ENCODE measurements at places on chromosomes 6 and 20.

DNA sequence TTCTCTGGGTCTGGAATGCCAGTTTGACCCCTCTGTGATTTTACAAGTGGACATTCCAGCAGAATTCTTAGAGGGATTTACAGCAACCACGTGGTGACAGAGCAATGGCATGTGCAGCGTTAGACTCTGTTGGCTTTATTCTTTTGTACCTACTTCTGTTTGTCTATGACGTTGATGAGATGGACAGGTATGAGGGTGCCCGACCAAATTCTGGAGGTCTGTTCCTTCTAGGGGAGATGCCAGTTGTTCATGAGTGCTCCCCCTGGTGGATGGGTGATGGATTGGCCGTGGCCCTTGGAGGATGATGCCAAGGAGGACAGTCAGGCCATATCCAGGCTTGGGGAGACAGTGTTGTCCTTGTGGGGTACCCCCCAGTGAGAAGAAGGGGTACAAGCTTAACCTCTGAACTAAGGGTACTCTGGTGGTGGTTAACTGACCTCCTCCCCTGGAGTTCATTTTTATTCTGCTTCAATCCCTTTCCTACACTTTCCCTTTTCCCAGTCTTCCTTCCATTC lies 198.6 kb downstream of the DTNBP1 start:
- peak; percentile 67 for DNase-seq

GRCh38 chr6:24995270-24995669 lies 59.5 kb upstream of the RIPOR2 start:
- no peak for DNase-seq

- DNase-seq, result peak; percentile 43
These were observed 5.2 kb upstream of the BPIFA2 start for GRCh38 chr20:33162753-33163152.

- no peak for DNase-seq
These were observed 4.4 kb downstream of the PNRC1 start for GRCh38 chr6:89084954-89085353.

- DNase-seq, result no peak
These were observed 4.5 kb downstream of the CCDC170 start for GRCh38 chr6:151498327-151498726.

- no peak for DNase-seq
These were observed 4.6 kb upstream of the IER3 start for GRCh38 chr6:30748851-30749540.

- DNase-seq, result no peak
These were observed 82.2 kb downstream of the FHL5 start for GRCh38 chr6:96645106-96645505.

DNA sequence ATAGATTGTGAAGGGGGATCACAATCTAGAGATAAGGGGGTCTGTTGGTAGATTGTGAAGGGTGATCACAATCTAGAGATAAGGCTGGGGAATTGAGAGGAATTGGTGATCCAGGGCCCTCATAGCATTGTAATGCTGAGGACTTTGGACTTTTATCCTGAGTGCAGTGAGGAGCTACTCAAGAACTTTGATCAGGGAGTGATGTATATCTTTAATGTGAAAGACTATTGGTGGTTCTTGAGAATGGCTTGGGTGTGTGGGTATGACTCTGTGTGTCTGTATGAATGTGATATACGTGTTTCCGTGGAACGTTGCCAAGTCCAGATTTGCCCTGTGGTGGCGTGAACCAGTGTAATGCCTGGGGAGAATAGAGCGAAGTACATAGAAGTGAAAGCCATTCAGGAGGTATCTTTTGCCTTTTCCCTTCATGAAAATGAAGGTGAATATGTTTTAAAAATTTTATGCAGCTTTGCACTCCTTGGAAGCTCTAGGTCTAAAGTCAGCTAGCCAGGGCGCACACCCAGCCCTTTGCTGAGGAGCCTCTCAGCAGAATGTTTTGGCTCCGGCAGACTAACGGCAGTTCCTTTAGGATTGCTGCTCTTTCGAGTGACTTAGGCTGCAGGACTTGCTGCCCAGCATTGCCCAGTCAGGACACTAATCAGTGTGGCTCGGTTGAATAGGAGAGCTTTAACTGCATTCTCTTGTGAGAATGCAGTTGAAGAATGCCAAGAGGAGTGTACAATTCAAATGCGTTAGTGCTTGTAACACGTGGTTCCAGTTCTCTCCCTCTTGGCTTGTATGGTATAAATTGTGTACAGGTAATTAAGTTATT lies 3.5 kb downstream of the ZFAND3 start:
- no peak for DNase-seq

GRCh38 chr20:2183381-2183780 lies 81.8 kb downstream of the STK35 start:
- no peak for DNase-seq

GRCh38 chr6:7201732-7202541 lies 94.2 kb downstream of the RREB1 start:
- peak; percentile 14 for DNase-seq

- no peak for DNase-seq
These were observed 56.4 kb downstream of the RIOK1 start for GRCh38 chr6:7445885-7446461.

GRCh38 chr6:14726816-14727493 lies 518.9 kb upstream of the JARID2 start:
- no peak for DNase-seq

DNA sequence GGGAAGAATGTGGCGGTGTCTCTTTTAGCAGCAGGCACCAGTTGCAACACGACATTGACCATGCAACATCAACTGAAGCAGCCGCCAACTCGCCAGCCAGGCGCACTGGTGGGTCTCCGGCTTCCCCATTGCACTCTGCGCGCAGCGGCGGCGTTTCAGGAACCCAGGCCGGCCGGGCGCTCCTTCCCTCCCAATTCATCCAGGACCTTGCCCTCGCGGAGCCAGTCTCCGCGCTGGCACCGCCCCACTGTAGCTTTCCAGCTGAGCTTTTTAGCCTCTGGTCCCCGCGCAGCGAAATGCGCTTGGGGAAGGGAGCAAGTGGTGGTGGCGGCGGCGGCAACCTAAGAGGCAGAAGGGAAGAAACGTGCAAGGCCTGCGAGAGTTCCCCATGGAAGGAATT lies 297.9 kb upstream of the RIMS1 start:
- no peak for DNase-seq

DNA sequence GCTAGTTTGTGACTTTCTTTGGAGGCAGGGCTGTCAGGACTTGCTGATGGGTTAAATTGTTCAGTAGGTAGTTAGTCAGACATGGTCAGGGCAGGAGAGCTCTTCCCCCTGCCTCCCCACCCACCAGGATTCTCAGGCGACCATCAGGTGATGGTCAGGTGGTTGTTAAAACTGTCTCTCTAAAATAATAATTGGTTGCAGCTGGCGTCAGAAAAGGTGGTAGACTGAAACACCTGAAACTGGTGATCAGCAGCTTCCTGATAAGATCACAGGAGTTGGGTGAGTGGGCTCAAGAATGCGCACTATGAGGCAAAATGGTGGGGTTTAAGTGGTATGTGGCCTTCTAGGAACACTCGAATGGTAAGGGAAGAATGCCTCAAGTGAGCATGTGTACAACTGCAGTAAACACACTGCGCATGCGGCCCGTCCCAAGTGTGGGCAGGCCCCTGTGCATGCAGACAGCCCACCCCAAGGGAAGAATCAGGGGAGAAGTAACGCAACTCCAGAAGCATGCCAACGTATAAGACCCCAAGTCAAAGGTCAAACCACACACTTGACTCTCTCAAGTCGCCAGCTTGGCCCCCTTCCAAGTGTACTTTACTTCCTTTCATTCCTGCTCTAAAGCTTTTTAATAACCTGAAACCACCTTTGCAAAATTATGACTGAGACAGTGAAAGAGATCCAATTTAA lies 7.9 kb upstream of the BLCAP start:
- DNase-seq, result no peak

GRCh38 chr20:37389241-37389747 lies 43.4 kb downstream of the SRC start:
- no peak for DNase-seq

- DNase-seq, result no peak
These were observed 55.2 kb upstream of the CITED2 start for GRCh38 chr6:139429580-139430145.

DNA sequence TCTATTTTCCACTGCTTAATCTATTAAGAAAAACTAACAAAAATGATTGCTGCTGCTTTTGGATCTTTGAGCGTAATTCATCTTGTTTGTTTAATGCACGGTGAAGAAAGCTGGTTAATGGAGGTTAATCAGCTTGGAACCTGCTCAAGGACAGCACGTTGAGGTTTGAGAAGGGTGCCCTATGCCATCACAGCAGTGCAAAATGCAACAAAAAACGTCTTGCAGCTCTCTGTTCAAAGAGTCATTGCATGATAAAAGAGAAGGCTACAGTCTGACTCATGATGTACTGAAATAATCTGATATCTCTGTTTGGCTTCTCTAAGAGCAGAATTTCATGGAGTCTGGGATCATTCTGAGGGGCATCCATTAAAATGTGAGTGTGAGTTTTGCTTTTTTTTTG lies 80.6 kb upstream of the PREP start:
- DNase-seq, result no peak

- no peak for DNase-seq
These were observed 64.2 kb downstream of the DACT2 start for GRCh38 chr6:168255283-168255881.

DNA sequence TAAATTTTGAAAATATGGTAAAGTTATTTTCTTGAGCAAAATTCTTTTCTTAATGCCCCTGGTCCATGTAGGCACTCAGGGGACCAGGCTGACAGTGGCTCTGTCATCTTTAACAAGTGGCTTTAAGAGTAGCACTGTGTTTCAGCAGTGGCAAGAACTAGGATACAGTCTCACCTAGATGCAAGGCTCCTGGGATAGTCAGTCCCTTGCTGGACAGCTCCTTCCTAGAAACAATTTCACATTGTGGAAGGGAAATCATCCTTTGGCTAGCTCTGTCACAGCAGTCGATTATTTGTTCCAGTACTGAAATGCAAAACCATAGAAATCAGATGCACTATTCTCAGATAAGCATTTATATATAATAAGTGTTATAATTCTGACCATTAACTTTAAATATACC lies 175.4 kb upstream of the KCNQ5 start:
- no peak for DNase-seq

- no peak for DNase-seq
These were observed 132.1 kb upstream of the ADGRB3 start for GRCh38 chr6:68502946-68503345.

DNA sequence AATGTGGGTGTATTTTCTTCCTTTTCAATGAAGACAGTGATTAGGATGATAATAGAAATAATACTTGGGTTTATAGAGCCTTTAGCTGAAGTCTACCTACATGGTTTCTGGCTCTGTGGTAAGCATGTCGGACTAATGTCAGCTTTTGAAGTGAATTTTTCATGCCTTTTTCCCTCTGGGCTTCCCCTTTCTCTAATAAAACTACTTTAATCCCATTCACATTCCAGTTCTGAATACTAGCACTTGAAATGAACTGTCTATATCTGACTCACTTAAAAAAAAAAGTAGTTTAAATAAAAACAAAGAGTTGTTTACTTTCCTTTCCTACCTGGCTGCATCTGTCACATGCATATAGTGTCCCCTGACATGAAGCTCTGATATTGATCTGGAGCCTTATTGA lies 545.9 kb upstream of the FLRT3 start:
- DNase-seq, result no peak

GRCh38 chr6:27426045-27426620 lies 37.6 kb downstream of the ZNF391 start:
- no peak for DNase-seq
